ENCODE measurements at places on chromosomes 7 and 10. TPM values are rescaled to one million over a fixed set of nuclear protein-coding genes. Genes with fewer than 3 reads are reported as not detected.

GRCh38 chr10:106897719-106898118 is 266.8 kb downstream of the SORCS1 start:
- no peaks in the 10 kb centered on the region for H3K4me1 ChIP-seq
- no peaks in the 10 kb centered on the region for H3K27me3 ChIP-seq
- H3K4me3 ChIP-seq: no peak overlapping the region
- no peak overlapping the region for H3K27ac ChIP-seq
- DNase-seq: no peak

GRCh38 chr7:2813350-2814185 is 30.5 kb downstream of the GNA12 start:
- peaks cover 20% of the 10 kb centered on the region for H3K36me3 ChIP-seq
- H3K4me3 ChIP-seq: no peak overlapping the region
- peaks cover 19% of the 10 kb centered on the region for H3K4me1 ChIP-seq
- H3K27ac ChIP-seq: no peak overlapping the region

DNA sequence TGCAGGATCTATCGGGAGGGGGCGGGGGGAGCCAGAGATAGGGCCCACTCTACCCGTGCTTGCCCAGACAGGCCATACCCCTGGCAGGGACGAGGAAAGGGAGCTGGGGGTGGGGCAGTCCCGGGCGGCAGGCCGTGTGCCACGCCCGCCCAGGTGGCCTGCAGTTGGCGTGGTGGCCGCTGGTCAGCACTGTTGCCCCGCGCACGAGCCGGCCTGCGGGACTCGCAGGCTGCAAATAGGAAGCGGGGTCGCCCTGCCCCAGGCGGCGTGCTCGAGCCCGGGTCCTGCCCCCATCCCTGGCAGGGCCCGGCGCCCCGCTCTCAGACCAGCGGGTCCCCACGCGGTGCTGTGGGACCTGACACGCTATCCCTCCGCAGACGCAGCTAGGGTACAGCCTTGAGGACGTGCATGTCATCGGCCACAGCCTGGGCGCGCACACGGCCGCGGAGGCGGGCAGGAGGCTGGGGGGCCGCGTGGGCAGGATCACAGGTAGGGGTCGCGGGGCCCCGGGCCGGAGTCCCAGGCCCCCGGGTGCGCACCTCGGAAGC is 6.7 kb downstream of the PNLIPRP2 start:
- H3K27me3 ChIP-seq: no peaks in the 10 kb centered on the region
- H3K27ac ChIP-seq: no peak overlapping the region
- peak; percentile 83 for DNase-seq

DNA sequence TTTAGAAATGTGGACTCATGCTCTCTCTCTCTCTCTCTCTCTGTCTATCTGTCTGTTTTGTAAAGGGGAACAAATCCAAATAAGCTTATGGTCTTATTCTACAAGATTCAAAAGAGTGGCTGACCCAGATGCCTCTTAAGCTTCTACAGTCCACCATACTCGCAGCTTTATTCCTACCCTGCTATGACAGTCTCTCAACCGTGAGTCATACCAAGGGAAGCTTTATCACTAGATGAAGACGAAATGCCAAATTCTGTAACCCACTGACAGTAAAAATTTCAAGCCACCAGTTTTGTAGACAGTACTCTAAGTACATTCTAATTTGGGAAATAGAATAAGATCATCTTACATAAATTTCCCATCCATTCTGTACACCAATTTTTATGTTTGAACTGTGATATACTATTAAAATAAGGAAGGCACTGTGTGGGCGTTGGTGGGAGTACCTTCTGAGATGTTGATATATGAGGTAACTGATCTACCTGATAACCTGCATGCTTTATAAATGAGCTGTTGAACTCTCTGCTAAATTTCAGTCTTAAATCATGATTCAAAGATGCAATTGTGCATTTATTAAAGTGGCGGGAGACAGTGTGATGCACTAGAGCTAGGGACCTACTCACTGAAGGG is 153.2 kb downstream of the KLF6 start:
- no peak for DNase-seq
- H3K36me3 ChIP-seq: no peaks in the 10 kb centered on the region
- H3K27ac ChIP-seq: no peak overlapping the region
- H3K27me3 ChIP-seq: no peaks in the 10 kb centered on the region
- H3K4me1 ChIP-seq: no peaks in the 10 kb centered on the region

Gene FRAT1
- total RNA-seq: 7.3 TPM

Gene GHITM
- 95.6 TPM for total RNA-seq

Gene PIP
- not detected for total RNA-seq
